ENCODE measurements at places on chromosomes 6 and 20.
A peak's percentile ranks its signal among the peaks of the same experiment; 100 is the strongest.

- DNase-seq = no peak
These were observed 893.8 kb downstream of the QKI start for GRCh38 chr6:164308339-164308738.

- peak; percentile 20 for DNase-seq
These were observed 1.2 kb downstream of the TRAF3IP2 start for GRCh38 chr6:111604259-111605099.

DNA sequence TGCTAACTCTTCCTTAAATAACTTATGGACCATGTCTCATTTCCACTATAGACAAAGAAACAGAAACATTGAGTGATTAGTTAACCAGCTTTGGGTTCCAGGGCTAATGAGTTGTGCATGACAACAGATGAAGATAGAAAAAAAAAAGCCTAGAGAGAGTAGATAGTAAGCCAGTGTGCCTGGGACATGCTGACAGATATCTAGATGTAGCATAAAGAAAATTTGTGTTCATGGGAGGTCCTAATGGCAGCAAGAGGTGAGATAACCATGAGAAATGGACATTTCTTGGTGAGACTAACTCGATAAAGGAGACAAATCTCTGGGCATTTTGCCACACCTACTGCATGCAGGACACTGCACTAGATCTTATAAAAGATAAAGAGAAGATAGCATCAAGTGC, 2.8 kb upstream of the BTN3A3 start:
- DNase-seq = no peak

- no peak for DNase-seq
These were observed 29.4 kb upstream of the BEND3 start for GRCh38 chr6:107144666-107145065.

DNA sequence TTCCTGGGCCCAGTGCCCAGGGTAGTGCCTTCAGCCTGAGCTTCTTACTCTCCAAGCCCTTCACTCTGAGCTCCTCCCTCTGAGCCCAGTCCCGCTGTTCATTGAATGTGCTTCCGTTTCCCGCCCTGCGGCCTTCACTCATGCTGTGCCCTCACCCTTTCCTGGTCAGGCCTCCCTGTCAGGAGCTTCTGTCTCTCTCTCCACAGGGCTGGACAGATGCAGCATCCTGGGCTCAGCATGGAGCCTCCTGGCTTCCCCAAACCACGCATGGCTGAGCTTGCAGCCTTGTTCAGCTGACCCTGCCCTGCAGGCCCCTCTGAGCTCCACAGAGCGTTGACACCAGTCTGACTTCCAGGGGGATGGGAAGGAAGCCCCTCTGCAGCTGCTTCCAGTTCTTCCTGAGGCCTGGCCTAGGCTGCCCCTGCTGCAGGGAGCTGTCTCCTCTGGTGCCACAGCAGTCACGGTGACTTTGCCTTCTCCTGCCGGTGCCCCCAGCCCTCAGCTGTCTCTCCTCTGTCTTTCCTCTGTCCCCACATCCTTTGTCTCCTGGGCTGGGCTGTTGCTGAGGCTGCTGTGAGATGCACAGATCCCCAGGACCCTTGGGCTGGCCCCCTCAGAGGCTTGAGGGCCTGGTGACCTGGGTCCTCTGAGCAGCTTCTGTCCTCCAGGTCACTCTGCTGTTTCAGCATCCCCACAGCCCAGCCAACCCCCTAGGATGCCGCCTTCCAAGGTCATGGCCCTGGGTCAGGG, 7.9 kb upstream of the MYT1 start:
- DNase-seq = no peak

- no peak for DNase-seq
These were observed 2.9 kb downstream of the FKBP1A start for GRCh38 chr20:1389703-1390580.

- DNase-seq = no peak
These were observed 46.9 kb upstream of the QKI start for GRCh38 chr6:163367497-163368183.

GRCh38 chr20:4546786-4547185, 174.9 kb upstream of the PRND start:
- no peak for DNase-seq

GRCh38 chr6:108983151-108983550, 111.5 kb downstream of the SESN1 start:
- no peak for DNase-seq

- no peak for DNase-seq
These were observed 269.3 kb downstream of the ARHGAP18 start for GRCh38 chr6:129440691-129441090.

- DNase-seq = no peak
These were observed 35.3 kb downstream of the NEDD9 start for GRCh38 chr6:11197175-11197536.

GRCh38 chr20:31580706-31581105, 24.4 kb upstream of the ID1 start:
- no peak for DNase-seq

- no peak for DNase-seq
These were observed 148.5 kb downstream of the MRPL14 start for GRCh38 chr6:43978473-43979346.

DNA sequence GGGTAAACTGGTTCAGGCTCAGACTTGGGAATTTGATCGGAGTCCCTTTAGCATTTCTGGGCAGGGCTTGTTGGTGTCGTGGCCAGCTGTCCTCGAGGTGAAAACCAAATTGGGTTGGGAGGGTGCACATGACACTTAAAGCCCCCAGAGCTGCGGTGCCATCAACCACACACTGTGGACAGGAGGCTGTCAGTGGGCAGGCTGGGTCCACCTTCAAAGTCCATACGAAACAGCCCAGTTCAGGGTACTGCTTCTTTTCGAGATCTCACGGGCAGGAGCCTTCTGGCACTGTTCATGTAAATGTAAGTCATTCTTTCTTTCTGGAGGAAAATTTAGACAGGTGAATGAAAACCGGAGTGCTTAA, 7.0 kb downstream of the SYNJ2 start:
- no peak for DNase-seq

- DNase-seq = no peak
These were observed 15.8 kb downstream of the SPTLC3 start for GRCh38 chr20:13024596-13024995.

DNA sequence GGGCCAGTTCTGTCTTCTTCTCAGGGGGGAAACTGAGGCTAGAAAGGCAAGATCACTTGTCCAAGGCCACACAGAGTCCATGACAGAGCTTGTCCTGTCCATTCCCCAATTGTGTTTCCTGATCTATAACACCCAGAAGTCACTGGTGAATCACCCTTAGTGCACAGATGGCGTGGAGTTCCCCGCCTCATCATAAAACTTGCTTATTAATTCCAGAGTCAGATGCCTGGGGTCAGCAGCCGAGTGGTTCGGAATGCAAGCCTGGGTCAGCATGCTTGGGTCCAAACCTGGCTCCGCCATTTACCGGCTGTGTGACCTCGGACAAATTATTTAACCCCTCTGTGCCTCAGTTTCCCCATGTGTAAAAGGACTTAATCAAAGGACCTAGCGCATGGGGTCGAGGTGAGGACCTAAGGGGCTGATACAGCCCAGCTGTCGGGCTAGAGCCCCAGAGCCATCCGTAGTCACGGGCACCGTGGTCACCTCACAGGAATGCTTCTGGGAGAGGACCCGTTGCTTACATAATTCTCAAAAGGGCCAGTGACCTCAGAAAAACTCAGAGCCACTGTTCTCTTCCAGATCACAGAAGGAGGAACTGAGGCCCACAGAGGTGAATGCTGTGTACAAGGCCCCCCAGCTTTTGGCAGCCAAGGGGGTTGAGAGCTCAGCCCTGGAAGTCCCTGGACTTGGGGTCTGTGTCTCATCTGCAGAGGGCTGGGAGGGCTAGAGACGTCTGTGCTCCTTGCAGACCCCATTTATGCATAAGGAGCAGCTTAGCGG, 1.4 kb upstream of the ZBP1 start:
- no peak for DNase-seq

GRCh38 chr6:107444277-107444676, 15.1 kb downstream of the PDSS2 start:
- no peak for DNase-seq

- no peak for DNase-seq
These were observed 98.7 kb downstream of the ADGRG6 start for GRCh38 chr6:142400495-142400894.

DNA sequence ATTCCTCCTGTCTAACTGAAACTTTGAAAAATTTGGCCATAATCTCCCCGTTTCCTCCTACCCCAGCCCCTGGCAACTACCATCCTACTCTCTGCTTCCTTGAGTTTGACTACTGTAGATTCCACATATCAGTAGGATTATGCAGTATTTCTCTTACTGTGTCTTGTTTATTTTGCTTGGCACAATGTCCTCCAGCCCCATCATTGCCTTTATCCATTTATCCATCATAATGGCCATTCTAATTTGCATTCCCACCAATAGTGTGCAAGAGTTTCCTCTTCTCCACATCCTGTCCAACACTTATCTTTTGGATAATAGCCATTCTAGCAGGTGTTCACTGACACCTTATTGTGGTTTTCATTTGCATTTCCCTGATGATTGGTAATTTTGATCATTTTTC, 202.3 kb downstream of the THBS2 start:
- no peak for DNase-seq

DNA sequence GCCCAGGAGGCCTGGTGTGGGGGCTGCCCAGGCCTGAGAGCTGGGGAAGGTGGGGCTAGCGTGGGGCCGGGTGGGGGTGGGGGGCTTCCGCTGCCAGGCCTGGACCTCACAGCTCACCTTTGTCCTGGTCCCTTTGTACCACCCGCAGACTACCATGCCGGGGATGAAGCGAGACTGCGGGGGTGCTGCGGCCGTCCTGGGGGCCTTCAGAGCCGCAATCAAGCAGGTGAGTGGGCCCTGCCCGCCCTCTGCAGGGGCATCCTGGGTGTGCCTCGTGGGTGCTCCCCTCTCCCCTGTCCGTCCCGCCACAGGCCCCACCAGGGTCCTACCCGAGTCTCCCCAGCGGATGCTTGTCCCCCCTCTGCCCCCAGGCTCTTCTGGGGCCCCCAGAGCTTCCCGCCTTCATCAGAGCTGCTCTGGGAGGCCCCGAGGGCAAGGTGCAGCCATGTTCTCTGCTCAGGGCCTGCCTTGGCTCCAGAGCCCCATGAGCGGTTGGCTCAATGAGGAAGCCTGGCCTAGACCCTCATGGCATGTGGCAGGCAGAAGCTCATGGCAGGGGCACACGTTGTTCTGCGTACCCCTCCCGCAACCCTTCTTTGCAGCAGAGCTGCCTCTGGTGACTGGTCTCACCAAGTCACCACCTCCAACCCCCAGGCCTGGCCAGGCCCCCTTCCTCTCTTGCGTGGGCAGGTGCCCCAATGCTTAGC, 14.5 kb downstream of the NPEPL1 start:
- no peak for DNase-seq
